Panc1 (cell line): ENCODE measurements at places on chromosomes 4 and X. TPM values are rescaled to one million over a fixed set of nuclear protein-coding genes. Genes with fewer than 3 reads are reported as not detected.
A peak's percentile ranks its signal among the peaks of the same experiment; 100 is the strongest.

DNA sequence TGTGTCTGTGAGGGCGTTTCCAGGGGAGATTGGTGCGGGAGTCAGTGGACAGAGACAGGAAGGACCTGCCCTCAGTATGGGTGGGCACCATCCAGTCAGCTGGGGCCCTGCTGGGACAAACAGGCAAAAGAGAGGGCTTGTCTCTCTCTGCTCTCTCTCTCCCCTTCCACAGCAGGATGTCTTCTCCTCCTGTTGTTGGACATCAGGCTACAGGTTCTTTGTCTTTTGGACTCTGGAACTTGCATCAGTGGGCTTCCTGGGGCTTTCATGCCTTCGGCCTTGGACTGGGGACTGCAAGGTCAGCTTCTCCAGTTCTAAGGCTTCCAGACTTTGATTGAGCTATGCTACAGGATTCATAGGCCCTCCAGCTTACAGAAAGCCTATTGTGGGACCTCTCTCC is 59.6 kb downstream of the ADGRA3 start:
- DNase-seq = no peak

- DNase-seq = no peak
These were observed 77.5 kb downstream of the IL15 start for GRCh38 chr4:141713771-141714445.

- DNase-seq = no peak
These were observed 358.9 kb downstream of the GPAT3 start for GRCh38 chr4:83894831-83895230.

GPR119 gene
- total RNA-seq = not detected

RTL9 gene
- total RNA-seq = not detected

GRCh38 chrX:140866446-140866845 is 135.9 kb upstream of the SPANXB1 start:
- no peak for DNase-seq

GRCh38 chr4:22712529-22712928 is 19.8 kb downstream of the GBA3 start:
- DNase-seq = no peak

DNA sequence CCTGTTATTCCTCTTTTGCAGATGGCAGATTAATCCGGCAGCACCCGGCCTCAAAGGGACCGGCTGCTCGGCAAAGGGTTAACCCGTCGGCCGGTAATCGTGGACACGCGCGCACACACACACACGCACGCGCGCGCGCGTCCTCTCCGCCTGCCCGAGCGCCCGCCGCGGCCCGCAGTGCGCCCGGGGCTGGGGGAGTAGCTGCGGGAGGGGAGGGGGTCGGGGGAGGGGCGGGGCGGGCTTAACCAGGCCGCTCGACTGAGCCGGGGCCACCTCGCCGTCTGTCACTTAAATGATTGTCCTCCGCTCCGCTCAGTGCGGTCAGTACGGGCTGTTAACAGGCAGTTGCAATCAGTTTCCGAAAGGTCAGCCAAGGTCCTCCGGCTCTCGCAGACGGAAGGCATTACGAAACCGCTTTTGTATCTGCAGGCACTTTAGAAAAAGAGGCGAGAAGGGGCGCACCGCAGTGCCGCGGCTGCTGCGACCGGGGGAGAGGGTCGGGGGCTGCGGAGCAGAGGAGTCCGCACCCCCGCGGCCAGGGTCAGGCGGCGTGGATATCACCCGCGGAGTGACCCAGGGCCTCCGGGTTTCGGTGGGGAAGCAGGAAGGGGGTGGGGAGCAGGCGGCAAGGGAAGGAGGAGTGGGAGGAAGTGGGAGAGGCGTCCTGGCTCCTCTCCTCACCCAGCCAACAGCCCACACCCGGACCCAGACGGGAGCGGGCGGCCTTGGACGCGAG is 57.3 kb upstream of the BCOR start:
- no peak for DNase-seq

ARFIP1 gene
- total RNA-seq = 22.2 TPM

PCDH18 gene
- total RNA-seq = 10.8 TPM

FRG2 gene
- not detected for total RNA-seq

- DNase-seq = peak; percentile 5
These were observed 45.6 kb downstream of the MAOB start for GRCh38 chrX:43836435-43837184.

DNA sequence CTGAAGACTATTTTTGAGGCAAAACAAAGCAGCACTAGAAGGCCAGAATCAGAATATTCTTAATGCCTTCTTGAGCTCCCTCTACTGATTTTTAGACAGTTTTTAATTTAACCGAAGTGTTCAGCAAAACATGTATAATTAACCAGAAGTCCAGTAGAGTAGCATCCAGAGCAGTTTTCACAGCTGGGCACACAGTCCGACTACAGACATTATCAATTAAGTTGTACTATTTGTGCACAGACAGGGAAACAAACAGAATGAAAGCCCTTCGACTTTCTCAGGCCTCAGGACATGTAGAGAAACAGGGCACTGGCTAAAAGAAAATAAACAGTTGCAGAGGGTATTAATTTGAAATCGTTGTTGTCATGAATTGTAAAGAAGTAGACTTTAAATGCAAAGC is 11.9 kb downstream of the FSTL5 start:
- no peak for DNase-seq

DNA sequence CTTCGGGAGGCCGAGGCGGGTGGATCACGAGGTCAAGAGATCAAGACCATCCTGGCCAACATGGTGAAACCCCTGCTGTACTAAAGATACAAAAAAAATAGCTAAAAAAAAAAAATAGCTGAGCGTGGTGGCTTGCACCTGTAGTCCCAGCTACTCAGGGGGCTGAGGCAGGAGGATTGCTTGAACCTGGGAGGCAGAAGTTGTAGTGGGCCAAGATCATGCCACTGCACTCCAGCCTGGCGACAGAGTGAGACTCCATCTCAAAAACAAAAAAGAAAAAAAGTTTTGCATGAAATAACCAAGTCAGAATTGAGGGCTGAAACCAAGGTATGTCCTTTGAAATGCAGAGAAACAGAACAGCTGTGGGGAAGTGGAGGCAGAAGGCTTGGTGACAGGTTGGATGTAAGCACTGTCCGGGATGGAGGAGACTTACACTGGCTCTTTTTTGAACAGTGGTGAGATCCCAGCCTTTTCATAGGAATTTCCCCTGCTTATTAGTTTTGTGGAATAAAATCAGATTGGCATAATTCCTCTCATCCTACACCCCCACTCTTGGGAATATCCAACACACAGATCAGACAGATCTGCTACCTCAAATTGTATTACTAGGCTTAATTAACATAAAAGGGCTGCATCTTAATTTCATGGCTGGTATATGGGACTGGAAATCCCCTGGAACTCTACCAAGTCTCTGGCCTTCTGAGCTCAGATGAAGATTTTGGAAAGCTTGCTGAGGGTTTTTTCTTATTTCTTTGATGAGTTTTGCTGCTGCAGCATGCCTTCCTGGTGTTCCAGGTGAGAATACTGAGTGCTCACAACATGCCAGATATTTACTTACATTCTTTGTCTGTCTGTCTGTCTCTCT is 18.8 kb upstream of the C4orf36 start:
- no peak for DNase-seq

IKBKG gene
- 76.3 TPM for total RNA-seq

GRCh38 chr4:58252656-58253055 is 1142.5 kb upstream of the IGFBP7 start:
- DNase-seq = no peak

GRCh38 chr4:1039493-1040343 is 28.3 kb downstream of the FGFRL1 start:
- DNase-seq = no peak

- no peak for DNase-seq
These were observed 558.7 kb downstream of the SPRY1 start for GRCh38 chr4:123955167-123955800.

DNA sequence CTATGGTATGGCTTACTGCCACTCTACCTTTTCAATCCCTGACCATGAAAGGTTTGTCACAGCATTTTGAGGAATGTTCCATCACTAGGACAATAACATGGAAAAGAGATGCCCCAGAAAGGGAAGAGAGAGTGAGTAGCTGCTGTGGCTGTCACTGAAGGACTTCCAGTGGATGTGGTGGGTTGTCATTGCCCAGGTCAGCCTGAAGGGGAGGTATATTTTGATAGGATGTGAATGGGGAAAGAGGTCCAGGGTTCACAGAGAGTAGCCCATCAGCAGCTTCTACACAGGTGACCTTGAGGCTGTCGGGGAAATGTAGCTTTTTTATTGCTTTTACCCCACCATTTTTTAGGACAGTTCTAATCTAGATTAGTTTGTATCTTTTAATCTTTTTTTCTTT is 30.8 kb downstream of the MTM1 start:
- DNase-seq = no peak

DNA sequence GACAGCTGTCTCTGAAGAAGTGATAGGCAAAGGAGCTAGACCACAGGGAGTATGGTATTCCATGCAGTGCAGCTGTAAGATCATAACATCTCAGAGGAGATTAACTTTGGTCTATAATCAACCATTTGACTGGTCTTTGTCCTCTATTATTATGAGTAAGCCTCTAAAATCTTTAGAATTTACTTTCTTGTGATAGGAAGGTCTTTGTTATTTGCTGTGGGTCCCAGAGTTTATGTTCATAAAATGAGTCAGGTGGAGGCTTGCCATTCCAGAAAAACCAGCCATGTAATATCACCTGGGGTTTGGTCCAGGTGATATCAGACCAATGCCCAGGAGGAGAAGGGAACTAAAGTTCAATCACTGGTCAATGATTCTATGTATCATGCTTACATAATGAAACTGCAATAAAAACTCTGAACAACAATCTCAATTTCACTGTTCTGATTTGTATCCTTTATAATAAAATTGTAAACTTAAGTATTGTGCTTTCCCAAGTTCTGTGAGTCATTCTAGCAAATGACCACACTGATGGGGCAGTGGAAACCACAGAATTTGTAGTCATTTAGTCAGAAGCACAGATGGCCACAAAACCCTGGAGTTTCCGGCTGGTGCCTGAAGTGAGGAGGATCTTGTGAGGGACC is 239.6 kb upstream of the TRAM1L1 start:
- no peak for DNase-seq

DNA sequence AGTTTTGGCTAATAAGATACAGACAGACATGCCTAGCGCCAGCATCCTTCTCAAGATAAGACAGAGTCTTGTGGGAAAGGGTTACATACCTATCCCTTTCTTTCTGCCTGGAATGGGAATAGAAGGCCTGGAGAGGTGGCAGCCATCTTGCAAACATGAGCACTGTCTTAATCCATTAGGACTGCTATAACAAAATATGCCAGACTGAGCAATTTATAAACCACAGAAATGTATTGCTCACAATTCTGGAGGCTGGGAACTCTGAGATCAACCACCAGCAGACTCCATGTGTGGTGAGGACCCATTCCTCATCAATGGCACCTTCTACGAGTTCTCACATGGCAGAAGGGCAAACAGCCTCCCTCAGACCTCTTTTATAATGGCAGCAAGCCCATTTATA is 26.5 kb upstream of the NEIL3 start:
- no peak for DNase-seq

DNA sequence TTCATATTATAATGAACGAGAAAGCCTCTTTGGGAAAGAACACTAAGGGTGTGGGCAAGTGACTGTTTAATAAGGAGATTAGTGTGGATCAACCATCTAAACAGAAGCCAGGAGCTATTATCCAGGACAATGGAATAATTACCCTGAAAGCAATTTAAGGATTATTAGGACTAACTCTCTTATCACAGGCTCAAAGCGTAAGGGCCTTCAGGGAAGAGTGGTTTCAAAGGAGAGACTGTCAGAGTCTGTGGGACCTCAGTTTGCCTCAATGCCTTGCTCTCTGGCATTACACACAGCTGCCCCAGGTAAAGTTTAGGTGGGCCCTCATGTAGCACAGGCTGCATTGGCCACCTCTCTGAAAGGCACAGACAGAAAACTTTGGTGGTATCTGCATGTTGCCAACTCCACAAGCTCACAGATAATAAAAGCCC is 717.2 kb upstream of the ADGRL3 start:
- DNase-seq = no peak

- no peak for DNase-seq
These were observed 1.2 kb upstream of the CHRNA9 start for GRCh38 chr4:40333921-40334352.

LNX1 gene
- total RNA-seq = 0.18 TPM

- no peak for DNase-seq
These were observed 2.0 kb upstream of the STAG2 start for GRCh38 chrX:123959281-123960063.

F8A3 gene
- 0.54 TPM for total RNA-seq

GIMD1 gene
- total RNA-seq = not detected

- no peak for DNase-seq
These were observed 224.2 kb downstream of the RCHY1 start for GRCh38 chr4:75289914-75290582.

DNA sequence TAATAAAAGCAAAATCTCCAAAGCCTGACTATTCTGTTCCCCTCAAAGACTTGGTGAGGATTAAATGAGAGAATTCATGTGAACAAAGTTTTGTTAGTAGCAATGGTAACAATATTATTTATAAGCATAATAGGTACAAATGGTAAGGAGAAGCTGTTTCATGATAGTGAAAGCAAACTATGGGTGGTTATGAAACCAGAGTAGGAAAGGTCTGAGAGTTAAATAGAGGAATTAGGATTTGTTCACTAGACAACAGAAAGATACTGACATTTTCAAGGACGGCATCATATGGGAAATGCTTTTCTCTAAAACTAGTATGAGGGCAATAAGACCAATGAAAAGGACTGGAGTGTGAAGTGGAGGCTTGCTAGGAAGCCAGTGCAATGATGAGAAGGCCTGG is 128.6 kb upstream of the FTHL17 start:
- no peak for DNase-seq

CYLC1 gene
- total RNA-seq = not detected

PPEF2 gene
- not detected for total RNA-seq

DNA sequence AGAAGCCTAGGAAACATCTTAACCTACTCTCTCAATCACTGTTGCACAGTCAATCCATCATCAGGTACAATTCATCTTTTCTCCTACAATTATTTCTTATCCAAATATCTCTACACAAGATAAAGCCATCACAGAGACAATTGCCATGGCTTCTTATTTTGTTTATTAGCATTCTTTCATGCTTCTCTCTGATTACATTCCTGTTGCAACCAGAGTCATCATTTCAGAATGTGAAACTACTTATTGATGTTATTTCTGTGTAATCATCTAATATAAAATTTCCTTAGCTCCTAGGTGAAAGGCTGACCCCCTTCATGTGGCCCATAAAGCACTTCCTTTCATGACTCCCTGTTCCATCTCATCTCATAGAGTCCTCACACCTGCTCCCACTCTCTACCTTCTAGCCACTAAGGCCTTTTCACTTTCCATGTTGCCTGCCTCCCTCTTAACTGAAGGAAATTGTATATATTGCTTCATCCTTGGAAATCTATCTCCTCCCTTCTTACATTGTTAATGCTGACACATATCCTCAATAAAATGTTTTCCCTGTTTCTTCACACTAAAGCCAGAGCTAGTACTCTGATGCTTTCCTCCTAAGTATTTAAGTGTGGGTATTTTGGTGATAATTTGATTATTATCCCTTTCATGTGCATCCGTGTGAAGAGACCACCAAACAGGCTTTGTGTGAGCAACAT is 829.9 kb downstream of the FAT4 start:
- no peak for DNase-seq

DNA sequence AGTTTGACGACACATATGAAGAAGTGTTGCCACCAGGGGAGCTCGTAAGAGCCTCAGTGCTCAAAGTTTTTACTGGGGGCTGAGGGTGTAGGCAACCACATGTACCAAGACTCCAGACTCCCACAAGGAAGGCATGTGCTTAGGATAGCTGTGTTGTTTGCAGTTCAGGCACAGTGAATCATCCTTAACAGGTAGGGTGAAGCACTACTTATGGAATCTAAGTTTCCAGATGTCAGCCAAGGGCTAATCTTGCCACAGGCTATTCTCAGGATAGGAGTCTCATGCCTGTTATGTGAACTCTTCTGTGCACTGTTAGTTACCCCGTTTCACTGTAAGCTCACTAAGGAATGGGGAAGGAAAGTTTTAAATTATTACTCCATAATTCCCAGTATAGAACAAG is 202.6 kb downstream of the TMA16 start:
- no peak for DNase-seq
